ENCODE measurements at places on chromosomes 2 and 18.

DNA sequence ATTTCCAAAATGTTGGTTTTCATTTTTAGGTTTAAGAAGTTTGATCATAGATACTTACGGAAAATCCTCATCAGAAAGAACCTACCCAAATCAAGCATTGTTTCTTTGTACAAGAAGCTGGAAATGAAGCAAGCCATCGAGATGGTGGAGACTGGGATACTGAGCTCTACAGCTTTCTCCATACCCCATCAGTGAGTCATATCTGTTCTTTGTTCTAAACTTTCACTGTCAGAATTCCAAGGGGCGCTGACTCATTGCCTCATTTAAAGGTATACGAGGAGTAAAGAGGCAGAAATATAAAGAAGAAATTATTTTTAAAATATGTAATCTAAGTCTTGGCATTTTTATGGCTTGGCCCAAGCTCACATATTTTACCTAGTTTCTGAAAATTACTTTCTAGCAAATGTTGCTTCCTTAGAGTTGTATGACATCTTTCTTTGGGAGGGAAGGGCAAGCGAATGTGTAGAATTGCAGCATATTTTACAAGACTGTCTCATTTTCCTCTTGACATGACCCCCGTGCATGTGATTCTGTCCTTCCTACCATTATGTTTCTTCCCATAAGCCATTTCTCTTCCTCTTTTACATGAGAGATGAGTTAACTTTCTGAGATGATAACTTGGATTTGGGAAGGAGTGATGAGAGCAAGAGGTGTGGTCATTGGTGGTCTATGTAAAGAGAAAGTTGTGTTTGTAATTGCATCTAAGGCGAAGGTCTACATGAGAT lies 41.2 kb downstream of the SLC9A4 start:
- peak; percentile 89 for DNase-seq

- no peak for DNase-seq
Measured at GRCh38 chr18:43180814-43181213, 65.3 kb upstream of the RIT2 start.

GRCh38 chr2:12251749-12252148 lies 465.0 kb upstream of the TRIB2 start:
- DNase-seq: no peak

GRCh38 chr2:199456383-199457146 lies 1.2 kb downstream of the SATB2 start:
- DNase-seq: peak; percentile 39

DNA sequence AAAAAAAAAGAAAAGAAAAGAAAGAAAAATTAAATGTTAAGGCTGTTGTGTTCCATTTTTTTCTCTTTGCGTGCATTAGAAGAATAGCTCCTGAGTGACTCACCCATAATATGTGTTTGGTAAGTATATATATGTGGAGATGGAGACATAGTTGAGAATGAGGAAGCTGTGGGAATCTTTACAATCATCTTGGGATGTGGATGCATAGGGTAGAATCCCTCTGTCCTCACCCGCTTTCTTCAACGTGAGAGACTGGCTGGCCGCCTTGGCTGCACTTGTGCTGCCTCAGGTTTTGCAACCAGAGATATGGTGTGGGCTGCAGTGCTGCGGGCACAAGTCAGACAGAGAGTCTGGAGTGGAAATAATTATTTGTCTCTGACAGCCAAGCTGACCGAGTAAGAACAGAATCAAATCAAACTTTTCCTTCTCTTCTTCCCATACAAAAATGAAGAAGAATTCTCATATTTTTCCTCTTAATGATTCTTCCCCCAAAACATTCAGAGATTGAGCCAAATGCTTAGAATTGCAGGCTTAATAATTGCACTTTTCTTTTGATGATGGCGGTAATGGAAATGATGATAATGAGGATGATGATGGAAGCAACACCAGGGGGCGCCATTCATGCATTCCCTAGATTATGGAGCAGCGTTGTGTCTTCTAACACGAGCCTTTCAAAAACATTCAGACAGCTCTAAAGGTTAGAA lies 48.5 kb downstream of the SERPINB7 start:
- no peak for DNase-seq

DNA sequence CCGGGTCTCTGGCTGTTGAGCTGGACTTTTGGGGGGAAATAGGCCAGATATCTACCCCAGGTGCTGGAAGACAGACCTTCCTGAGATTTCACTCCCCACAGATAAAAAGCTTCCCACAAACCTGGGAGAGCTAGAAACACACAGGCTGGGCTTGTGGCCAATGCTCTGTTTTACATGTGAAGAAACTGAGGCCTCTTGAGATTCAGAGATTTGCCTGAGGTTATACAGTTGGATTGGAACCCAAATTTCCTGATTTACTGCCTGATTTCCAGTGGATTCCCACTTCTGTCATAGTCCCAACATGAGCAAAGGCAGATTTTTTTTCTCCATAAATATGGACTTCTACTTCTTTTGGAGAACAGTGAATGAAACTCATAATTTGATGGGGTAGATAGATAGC lies 360.2 kb downstream of the SETBP1 start:
- no peak for DNase-seq

GRCh38 chr2:75310876-75311275 lies 111.6 kb upstream of the TACR1 start:
- DNase-seq: no peak

- peak; percentile 80 for DNase-seq
Measured at GRCh38 chr2:99880148-99880963, 262.0 kb downstream of the AFF3 start.

GRCh38 chr2:76274676-76275075 lies 564.0 kb upstream of the GCFC2 start:
- no peak for DNase-seq

DNA sequence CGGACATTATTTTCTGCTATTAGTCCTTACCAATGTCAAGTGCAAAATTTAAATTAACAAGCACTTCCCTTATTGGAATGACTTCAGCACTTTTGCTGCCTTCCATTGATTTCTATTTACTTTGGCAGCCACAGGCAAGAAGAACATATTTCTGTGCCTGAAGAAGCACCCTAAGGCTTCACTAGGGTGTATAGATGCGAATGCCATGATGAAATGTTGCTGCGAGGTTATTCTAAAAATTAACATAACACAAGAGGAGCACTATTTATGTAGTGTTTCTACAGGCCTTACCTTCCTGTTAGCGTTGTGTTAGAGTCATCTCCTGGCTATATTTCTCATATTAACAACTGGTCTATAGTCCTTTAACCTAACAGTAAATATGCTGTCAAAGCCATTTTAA lies 365.0 kb upstream of the HNRNPA3 start:
- no peak for DNase-seq

GRCh38 chr2:218447072-218447471 lies 28.1 kb downstream of the VIL1 start:
- DNase-seq: no peak

DNA sequence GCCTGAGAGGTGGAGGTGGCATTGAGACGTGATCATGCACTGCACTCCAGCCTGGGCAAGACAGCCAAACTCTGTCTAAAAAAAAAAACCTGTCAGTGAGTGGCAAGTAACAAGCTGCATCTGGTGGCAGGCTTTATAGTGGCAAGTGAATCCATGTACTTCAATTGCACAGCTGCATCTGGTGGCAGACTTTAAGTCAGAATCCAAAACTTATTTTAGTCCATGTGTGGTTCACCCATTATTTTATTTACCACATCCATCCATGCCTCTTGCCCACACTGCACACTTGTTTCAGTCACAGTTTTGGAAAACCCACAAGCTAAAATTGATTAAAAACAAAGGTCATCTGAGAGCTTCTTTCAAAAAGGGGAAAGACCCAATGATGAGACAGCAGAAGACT lies 1636.4 kb upstream of the NXPH2 start:
- no peak for DNase-seq

DNA sequence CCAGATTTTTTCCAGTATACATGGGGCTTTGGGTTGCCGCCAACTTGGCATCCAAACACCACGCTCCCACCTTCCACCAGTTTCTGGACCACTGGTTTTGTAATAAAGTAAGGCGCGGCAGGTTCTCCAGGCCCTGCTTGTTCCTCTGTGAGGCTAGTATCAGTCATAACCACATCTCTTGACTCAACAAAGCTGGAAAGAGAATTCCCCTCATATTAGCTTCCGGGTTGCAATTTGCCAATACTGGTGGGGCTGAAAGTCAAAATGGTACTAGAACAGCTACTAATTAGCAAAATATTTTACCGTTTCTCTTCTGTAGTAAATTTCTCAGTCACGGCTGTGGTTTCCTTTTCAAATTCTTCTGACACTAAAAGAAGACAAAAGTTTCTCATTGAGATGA lies 25.0 kb downstream of the TTN start:
- DNase-seq: no peak

DNA sequence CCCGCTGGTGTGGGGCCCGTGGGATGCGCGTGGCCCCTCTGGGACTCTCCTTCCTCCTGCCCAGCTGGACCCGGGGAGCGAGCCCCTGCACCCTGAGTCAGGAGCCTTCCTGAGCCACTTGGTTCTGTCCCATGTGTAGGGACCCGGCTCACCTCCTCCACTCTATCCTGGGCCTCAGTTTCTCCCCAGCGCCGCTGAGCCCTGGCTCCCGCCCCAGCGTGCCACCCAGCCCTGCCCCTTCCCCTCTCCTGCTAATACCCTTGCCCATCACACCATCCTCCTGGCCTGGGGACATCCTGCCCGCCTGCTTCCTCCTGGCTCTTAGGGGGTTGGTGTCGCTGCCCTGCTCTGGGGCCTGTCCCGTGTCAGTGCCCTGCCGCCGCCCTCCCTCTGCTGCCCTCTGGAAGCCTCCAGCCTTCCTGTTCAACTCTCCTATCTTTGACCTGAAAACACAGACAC lies 24.8 kb downstream of the GPC1 start:
- no peak for DNase-seq

GRCh38 chr2:67346718-67347407 lies 50.3 kb upstream of the ETAA1 start:
- peak; percentile 29 for DNase-seq

DNA sequence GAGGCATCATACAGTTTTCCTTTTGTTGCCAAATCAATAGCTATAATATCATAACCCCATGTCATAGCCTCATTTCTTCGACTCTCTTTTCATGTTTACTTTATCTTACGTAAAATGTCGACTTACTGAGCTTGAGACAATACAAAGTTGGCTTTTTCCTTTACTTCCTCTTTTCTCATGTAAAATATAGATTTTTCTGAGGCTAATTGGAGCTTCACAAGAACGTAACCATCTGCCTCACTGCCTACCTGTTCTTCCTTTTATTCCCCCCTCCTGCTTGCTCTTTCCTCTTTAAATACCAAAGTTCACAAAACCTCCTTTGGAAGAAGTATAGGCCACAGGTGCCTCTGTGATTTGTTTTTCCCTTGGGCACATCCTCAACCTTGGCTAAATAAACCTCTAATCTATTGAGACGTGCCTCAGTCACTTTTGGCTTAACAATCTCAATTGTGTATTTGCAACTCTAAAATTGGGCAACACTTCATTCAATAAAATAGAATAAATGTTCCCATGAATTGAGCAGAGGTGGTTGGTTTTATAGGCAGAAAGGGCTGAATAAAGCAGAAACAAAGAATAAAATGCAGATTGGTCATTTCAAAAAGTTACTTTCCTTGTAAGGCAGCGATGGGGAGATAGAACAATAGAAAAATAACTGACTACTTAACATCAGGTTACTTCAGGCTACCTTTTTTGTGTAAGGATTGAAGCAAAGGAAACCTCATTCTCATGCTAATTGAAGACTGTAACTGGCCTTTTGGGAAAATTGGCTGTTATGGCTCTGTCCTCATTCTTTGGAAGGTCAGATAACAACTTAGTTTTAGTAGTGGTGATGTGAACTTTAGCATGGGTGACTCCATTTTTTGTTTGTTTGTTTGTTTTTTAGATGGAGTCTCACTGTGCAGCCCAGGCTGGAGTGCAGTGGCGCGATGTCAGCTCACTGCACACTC lies 21.3 kb downstream of the COMMD1 start:
- DNase-seq: no peak

GRCh38 chr2:64617631-64618151 lies 36.0 kb downstream of the SERTAD2 start:
- no peak for DNase-seq

GRCh38 chr2:54675738-54676137 lies 47.7 kb upstream of the EML6 start:
- no peak for DNase-seq

DNA sequence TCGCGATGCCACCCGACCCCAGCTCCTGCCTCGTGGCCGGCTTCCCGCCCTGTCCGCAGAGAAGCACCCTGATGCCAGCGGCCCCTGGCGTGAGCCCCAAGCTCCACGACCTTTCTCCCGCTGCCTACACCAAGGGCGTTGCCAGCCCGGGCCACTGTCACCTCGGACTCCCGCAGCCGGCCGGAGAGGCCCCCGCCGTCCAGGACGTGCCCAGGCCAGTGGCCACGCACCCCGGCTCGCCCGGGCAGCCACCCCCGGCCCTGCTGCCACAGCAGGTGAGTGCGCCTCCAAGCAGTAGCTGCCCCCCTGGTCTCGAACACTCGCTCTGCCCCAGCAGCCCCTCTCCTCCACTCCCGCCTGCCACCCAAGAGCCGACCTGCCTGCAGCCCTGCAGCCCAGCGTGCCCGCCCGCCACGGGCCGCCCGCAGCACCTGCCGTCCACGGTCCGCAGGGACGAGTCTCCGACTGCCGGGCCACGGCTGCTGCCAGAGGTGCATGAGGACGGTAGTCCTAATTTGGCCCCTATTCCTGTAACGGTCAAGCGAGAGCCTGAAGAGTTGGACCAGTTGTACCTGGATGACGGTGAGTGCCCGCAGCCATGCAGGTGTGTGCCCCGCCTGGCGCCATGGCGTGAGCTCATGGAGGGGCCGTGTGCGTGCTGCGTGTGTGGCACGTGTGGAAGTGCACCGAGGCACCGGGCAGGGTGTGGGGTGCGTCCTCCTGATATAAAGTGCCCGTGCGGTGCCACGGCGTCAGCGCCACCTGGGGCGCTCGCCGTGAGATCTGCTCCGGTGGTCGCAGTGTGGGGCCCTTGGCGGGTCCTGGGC lies 90.8 kb downstream of the NFATC1 start:
- DNase-seq: no peak

DNA sequence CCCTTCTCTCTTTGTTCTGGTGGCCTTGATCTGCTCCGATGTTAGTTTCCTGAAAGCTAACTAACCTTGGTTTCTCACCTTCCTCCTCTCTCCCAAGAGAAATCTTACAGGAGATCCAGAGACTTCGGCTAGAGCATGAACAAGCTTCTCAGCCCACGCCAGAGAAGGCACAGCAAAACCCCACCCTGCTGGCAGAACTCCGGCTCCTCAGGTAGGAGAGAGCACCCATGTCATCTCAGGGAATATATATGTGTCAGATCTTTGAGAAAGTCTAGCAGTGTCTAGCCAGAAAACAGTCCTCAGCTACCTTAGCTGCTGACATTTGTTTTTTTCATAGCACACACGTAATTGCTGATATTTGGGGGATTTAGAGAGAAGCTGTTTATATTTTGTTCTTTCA lies 148.1 kb downstream of the DTNA start:
- DNase-seq: no peak

- DNase-seq: no peak
Measured at GRCh38 chr2:102350137-102350793, 5.3 kb upstream of the IL18R1 start.

DNA sequence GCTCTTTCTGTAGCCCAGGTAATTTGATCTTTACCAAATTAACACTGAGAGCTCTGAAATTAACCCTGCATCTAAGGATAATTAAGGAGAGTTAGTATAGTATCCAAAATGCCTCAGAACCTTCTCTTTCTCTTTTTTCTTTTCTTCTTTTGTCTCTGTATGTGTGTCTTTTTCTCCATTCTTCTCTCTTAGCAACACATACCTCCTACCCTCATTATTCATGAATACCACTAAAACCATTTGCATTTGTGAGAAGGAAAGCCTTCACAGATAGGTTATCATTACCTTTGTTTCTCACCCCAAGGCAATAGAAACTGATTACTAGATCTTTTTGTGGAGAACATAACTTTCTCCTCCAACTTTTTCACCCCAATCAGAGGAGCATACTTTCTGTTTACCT lies 376.5 kb upstream of the NXPH2 start:
- DNase-seq: no peak

- DNase-seq: no peak
Measured at GRCh38 chr2:230410861-230411569, 5.0 kb upstream of the SP100 start.
